ENCODE measurements at places on chromosomes 1 and 21.
A peak's percentile ranks its signal among the peaks of the same experiment; 100 is the strongest.

DNA sequence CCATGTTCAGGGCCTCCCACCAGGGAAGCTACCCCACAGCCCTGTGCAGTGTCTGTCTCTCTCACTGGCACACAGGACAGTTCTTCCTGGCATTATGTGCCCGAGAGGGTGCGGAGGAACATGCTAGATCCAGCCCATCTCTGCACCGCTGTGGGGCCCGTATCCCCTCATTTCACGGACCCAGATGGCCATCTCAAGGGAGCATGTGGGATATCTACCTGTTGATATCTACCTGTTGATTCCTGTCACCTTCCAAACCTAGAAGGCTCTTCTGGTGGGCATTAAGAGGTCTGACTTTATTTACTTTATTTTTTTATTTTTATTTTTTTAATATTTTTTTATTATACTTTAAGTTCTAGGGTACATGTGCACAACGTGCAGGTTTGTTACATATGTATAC is 11.7 kb downstream of the PIK3CD start:
- no peak for DNase-seq

GRCh38 chr21:25708467-25709065 is 26.1 kb downstream of the ATP5PF start:
- DNase-seq = peak; percentile 31

- DNase-seq = no peak
Measured at GRCh38 chr1:179083533-179083932, 1.7 kb downstream of the TOR3A start.

DNA sequence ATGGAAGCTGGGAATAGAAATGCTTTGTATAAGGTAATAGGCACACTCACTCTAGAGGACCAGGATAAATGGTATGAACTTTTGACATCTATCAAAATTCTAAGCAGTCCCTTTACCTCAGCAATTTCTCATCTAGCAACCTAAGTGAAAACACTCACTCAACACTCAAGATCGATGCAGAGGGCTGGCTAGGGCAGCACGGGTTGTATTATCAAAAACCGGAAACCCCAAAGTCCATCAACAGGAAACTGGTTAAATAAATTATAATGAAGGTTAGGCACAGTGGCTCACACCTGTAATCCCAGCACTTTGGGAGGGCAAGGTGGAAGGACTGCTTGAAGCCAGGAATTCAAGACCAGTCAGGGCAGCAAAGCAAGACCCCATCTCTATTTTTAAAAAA is 9.4 kb downstream of the USP48 start:
- DNase-seq = no peak

DNA sequence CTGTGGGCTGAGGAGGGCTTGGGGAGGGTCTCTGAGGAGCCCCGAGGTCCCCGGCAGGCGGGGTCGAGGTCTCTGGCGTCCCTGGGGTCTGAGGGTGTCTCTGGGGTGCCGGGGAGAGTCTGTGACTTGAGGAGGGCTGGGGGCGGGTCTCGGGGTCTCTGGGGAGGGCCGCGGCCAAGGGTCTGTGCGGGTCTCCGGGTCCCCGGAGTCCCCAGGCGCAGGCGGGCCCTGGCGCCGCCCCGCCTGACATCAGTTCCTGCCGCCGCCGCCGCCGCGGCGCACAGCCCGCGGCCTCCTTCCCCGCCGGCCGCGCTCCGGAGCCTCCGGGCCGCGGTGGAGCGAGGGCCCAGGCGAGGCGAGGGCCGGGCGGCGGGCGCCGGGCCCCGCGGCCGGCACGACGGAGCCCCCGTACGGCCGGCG is at the start of gene PLEKHM2:
TSS of gene PLEKHM2 (plus strand) at position 279 of the 420 bp plus-strand sequence. CDS start 239 bp downstream, outside the sequence.
- peak; percentile 55 for DNase-seq

GRCh38 chr1:54564312-54565112 is 16.5 kb downstream of the ACOT11 start:
- DNase-seq = peak; percentile 48

GRCh38 chr1:19684677-19685076 is 20.0 kb downstream of the HTR6 start:
- DNase-seq = no peak

DNA sequence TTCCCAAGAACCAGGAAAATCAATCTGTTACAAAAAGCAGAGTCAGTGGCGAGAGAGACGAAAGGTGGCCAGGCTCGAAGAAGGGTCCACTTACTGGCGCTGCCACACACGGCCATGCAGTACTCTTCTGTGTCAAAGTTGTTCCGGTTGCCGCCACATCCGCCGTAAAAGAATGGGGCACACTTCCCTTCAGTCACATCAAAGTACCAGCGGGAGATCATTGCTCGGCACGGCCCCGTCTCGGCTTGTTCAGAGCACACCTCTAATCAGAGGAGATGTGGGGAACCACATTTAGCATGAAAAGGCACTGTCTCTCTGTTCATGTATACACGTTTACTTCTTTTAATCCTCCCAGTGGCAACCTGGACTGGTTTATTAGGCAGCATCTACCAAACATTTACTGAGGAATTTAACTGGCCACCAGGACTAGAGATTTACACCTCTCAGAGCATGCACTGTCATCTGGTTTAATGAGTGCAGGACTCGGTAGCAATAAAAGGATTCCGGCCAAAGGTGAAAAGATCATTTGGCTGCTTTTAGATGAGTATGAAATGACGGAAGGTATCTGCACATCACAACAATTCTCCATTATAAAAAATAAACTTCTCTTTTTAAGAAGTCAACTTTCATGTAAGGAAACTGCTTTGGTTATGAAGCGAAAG is 170.5 kb downstream of the APP start:
- no peak for DNase-seq

DNA sequence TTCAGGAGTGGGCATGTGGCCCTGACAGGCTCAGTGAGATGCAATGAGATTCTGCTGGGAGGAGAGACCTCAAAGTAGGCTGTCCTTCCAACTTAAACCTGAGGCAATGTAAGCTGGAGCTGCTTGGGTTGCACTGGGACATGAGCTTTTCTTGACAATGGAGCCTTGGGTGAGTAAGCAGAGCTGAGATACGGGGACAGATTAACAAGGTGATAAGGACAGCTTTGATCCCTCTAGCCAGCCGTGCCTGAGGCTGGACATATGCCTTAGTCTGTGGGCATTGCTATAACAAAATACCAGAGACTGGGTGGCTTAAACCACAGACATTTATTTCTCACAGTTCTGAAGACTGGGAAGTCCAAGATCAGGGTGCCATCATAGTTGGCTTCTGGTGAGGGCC is 18.3 kb upstream of the NGF start:
- DNase-seq = no peak

- no peak for DNase-seq
Measured at GRCh38 chr1:247357781-247358211, 26.1 kb upstream of the ZNF496 start.

DNA sequence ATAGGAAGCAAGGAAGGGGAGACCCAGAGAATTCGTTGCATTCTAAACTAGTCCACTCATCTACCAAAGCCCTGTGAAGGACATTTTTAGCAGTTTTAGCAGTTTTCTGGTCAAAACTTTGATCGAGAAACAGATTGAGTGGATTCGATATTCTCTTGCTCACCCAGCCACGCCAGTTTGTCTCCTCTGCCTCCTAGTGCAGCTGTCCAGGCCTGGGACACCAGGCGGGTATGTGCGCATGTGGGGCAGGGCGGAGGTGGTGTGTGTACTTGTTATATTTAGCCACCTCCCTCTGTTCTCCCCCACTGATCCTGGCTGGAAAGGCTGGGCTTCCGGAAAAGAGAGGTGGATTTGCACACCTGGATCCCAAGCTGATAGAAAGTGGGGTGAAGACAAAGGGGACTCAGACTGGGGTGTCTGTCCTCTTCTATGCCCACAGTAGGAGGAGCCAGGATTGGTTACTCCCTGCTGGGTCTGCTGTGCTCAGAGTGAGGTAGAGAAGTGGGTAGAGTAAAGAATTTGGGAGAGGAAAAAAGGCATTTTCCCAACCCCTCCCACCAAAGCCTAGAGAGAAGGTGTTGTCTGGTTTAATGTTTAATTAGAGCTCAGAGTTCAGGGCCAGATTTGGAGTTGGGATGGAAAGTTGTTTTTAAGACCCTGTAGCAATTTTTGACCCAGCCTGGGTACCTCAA is 3.8 kb downstream of the LMNA start:
- no peak for DNase-seq

DNA sequence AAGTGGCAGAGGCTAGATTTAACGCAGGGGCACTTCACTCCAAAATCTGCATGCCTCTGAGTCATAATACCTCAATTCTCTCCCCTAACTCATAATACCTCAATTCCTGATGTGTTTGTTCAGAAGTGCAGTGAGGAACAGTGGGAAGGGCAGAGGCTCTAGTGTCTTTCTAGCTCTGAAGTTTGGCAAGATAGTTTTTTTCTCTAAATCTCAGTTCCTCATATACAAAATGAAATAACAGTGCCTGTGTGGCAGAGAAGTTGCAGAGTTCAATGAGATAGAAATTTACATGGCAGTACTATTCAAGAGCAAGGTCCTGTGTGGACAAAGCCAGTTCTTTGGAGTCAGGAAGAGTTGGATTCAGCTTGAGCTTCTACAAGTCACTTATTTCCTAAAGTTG is 9.8 kb downstream of the JUN start:
- no peak for DNase-seq

DNA sequence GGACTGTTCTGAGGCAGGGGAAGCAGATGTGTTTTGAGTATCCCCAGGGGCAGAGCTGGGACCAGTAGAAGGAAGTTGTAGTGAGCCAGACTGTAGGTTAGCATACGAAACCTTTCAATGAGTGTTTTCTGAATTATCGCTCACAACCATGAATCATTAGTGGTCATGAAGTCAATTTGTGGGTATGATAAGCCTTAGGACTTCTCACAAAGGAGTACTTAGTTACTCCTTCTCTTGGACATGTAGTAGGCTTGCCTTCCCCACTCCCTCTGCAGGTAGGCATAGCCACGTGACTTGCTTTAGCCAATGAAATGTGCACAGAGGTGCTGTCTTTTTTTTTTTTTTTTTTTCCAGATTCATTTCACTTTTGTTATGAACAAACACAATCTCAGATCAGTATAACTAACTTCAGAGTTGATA is 23.9 kb upstream of the FAAH start:
- DNase-seq = no peak

GRCh38 chr1:94250341-94250740 is 13.0 kb upstream of the ARHGAP29 start:
- peak; percentile 52 for DNase-seq

DNA sequence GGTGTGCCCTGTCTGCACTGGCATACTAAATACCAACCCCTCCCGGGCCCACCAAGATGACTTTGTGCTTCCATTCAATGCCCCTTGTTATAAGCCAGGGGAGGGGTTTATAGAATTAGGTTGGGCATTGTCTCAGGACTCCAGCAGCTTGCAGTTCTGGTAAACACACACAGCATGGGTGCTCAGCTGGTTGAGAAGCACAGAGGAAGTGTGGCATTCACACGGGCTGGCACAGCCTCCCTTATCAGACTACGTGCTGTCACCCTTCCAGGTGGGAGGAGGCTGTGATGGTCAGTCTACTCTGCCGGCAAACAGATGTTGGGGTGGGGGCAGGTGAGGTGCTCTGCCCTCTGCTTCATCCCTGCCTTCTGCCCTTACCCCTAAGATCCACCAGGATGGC is 15.0 kb upstream of the SLC6A17 start:
- DNase-seq = no peak

All from lung (tissue), 17 donors.